Smooth muscle cell of the umbilical artery (primary cell): ENCODE measurements at places on chromosomes 13 and 19. TPM values are rescaled to one million over a fixed set of nuclear protein-coding genes. Genes with fewer than 3 reads are reported as not detected.

Gene CYP4F2
- not detected in 2 replicates for total RNA-seq

Gene TIMM13
- total RNA-seq = 25.8 and 29.1 TPM in 2 replicates

Gene WTIP
- 42.5 and 46.4 TPM in 2 replicates for total RNA-seq

Gene CCDC8
- total RNA-seq = 25.0 and 30.0 TPM in 2 replicates

Gene ZNF66
- total RNA-seq = 0.59 and 1.8 TPM in 2 replicates

Gene PTGER1
- total RNA-seq = 1.2 and 5.6 TPM in 2 replicates
